Stimulated activated CD8-positive, alpha-beta memory T cell treated with anti-CD3 and anti-CD28 coated beads, Interleukin-2, amount 100 ng/mL, for 1 hour (primary cell): ENCODE measurements at places on chromosomes 5 and 9.

DNA sequence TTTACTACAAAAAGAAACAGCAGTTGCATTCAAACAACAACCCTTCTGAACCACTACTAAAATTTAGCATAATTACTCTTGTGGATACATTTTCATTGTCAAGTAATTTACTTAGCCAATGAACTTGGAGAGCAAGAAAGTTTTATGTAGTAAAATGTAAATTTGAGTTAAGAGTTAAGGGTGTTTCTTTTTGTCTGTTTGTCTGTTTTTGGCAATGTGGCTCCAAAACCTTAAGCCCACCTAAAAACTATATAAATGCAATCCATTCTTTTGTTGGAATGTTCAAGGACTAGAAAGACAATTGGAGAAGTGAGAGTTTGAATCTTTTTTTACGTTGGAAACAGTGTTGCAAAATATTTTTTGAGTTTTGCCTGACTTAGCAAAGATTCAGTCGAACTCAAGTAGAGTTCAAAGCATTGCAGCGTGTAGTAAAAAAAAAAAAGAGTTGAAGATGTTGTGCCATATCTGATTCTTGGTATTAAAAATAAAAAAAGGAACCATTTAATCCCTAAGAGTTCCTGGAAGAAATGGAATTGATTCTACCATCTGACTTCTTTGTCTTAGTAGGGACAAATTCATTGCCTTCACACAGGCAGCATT lies 867 bp downstream of the SYK start:
- DNase-seq, result no peak

- DNase-seq, result no peak
Observed at GRCh38 chr5:17813214-17813613, 179.0 kb downstream of the TAF11L14 start.

- DNase-seq, result peak; percentile 27
Observed at GRCh38 chr5:140725799-140726471, 25.7 kb downstream of the ZMAT2 start.

GRCh38 chr5:135127439-135128240 lies 93.6 kb upstream of the PITX1 start:
- no peak for DNase-seq

- DNase-seq, result no peak
Observed at GRCh38 chr5:144142824-144143162, 27.7 kb downstream of the YIPF5 start.

DNA sequence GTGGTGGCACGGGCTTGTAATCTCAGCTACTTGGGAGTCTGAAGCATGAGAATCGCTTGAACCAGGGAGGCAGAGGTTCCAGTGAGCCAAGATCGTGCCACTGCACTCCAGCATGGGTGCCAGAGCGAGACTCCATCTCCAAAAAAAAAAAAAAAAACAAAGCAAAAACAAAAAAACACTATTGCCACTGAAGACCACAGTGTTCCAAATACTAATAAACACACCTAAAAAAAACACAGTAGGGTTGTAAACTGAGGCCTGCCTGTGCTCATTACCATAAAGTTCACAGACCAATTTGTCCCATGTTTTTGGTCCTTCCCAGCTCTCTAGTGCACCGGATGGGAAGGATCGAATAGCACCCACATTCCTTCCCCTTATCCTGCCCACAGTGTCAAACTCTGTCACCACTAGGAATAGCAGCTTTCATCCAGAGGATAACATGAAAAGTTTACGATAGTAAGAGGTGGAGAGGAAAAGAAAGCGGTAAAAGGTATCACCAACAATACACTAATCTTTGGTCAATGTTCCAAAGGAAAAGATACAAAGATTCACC lies 49.2 kb downstream of the MYO10 start:
- no peak for DNase-seq

DNA sequence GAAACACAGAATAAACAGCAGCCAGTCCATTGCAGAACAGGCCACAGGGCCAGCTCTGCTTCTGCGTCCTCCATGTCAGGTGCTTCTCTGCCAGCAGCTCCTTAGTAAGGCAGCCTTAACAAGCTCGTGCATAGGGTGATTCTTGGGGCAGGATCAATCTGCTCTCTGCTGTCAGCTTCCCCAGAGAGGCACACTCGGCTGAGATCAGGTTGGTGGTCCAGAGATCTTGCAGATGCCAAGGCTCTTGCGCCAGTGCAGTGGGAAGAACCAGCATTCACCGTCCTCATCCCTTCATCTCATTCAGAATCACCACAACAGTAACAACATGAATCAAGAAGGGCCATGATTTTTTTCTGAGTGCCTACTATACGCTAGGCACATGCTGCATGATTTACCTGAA lies 49.0 kb upstream of the ALDH1B1 start:
- no peak for DNase-seq

- no peak for DNase-seq
Observed at GRCh38 chr5:76986825-76987526, 34.1 kb downstream of the CRHBP start.

DNA sequence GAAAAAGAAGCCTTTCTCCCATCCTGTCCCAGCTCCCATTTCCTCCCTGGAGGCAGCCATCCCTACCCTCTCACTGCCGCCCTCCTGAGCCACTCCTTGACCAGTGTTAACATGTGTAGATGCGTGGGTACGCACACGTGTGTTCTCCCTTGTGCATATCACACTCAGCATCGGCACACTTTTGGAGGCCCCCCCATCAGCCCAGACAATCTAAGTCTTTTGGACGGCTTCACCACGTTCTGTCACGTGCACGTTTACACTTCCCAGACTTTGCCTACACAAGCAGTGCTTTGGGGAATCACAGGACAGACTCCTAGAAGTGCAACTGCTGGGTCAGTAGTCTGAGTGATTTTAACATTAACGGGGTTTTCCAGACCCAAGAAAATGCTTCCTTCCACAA lies 18.0 kb downstream of the HRH2 start:
- no peak for DNase-seq

- DNase-seq, result no peak
Observed at GRCh38 chr5:10534561-10535530, 29.0 kb upstream of the ANKRD33B start.
